Activated naive CD4-positive, alpha-beta T cell treated with anti-CD3 and anti-CD28 coated beads, Interleukin-2, amount 50 U/mL, for 72 hours (primary cell): ENCODE measurements at places on chromosomes 7 and 10.

- DNase-seq = no peak
Measured at GRCh38 chr7:21374134-21374533, 53.7 kb upstream of the SP4 start.

- no peak for DNase-seq
Measured at GRCh38 chr10:112790921-112791320, 159.1 kb upstream of the TCF7L2 start.

GRCh38 chr10:23173214-23174073 lies 18.7 kb upstream of the PTF1A start:
- DNase-seq = no peak

DNA sequence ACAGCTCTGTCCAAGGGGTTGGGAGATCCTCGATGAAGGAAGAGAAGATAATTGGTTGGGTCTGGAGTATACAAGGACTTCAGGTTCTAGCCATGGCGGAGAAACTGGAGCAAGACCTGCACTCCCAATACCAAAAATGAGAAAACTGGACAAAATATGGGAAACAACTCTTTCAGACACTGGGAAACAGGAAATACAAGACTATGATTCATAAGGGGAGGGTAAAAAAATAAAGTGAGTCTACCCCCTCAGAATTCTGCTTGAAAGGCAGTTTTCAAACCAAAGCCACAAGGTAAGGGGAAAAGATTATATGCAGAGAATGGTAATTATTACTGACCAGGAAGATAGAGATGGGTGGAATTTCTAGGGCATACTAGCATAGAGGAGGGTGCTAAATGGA lies 10.2 kb upstream of the SEC61G start:
- no peak for DNase-seq

DNA sequence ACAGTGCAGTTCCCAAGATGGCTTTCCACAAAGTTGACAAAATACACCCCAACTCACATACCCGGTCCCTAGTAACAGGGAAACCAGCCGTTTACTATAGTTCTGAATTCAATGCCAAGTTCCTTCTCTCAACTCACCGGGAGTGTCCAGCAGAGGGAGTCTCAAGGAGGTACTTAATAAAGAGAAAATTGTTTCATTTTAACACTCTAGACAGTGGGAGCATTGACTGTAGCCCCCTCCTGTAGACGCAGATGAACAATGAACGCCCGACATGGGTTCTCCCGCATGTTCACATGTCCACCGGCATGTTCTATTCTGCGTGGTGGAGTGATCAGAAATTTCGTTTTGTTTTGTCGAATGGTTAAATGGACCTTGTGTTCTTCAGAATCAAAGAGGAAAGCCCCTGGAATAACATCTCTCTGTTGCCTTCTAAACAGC lies 1.9 kb downstream of the HIPK2 start:
- peak; percentile 56 for DNase-seq

DNA sequence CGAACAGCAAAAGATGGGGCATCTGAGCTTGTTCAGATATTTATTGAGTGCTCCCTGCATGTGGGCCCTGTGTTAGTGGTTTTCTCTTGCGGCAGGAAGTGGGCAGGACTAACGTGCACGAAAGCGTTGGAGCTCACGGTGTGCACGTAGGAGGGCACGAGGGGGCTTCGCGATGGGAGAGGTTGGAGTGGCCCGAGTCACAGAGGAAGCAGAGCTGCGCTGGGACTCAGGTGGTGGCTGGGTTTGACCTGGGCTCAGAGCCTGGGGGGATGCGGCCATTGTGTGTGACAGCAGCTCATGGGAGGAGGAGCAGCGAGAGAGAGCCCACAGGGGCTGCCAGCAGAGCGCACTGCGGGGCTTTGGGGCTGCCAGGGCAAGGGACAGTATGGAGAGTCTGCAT lies 7.7 kb downstream of the ZSCAN25 start:
- peak; percentile 61 for DNase-seq

DNA sequence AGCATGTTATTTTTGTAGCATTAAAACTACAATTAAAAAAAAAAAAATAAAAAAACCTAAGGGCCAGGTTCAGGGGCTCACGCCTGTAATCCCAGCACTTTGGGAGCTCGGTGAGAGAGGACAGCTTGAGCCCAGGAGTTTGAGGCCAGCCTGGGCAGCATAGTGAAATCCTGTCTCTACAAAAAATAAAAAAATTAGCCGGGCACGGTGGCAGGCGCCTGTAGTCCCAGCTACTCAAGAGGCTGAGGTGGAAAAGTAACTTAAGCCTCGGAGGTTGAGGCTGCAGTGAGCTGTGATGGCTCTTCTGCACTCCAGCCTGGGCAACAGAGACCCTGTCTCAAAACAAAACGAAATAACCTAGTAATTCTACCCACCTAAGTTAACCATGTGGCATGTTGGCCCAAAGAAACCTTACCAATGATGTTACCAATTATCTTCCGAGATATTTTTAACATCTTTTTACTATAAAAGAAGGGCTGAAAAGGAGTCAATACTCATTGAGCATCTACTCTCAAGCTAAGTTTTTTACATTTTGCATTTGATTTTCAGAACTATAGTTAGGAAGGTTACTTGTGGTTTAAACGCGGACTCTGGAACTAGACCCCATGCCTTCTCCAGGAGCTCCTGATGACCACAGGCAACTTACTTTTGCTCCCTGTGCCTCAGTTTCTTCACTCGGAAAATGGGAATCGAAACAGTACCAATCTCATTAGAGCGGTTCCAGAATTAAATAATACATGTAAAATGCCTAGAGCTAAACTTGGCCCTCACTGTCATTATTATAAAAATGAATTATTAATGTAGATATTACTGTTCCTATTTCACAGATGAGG lies 1.4 kb downstream of the ITGB1 start:
- DNase-seq = no peak

DNA sequence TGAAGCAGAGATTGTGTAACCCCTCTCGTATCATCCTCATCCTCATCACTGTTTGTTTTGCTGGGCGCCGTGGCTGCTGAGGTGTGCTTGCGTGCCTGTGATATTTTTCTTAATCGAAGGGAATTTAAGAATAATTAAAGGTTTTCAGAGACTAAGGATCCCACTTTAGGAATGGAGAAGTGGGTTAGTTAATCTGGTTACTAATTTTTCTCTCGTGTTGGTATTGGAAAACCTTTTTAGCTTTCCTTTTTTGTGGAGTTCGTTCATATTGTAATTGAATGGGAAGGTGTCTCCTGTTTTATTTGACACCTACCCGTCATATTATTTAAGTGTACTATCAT lies 1.3 kb downstream of the UBN2 start:
- DNase-seq = no peak

DNA sequence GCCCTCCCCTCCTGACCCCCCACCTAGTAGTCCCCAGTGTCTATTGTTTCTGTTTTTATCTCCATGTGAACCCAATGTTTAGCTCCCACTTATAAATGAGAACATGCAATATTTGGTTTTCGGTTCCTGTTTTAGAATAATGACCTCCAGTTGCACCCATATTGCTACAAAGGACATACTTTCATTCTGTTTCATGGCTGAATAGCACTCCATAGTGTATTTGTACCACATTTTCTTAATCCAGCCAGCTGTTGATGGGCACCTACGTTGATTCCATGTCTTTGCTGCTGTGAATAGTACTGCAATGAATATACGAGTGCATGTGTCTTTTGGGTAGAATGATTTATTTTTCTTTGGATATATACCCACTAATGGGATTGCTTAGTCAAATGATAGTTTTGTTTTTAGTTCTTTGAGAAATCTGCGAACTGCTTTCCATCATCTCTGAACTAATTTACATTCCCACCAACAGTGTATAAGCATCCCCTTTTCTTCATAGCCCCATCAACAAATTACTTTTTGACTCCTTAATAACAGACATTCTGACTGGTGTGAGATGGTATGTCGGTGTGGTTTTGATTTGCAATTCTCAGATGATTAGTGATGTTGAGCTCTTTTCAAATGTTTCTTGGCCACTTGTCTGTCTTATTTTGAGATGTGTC lies 128.4 kb upstream of the PHYHIPL start:
- DNase-seq = no peak

- DNase-seq = no peak
Measured at GRCh38 chr10:97168645-97169044, 17.1 kb downstream of the SLIT1 start.

DNA sequence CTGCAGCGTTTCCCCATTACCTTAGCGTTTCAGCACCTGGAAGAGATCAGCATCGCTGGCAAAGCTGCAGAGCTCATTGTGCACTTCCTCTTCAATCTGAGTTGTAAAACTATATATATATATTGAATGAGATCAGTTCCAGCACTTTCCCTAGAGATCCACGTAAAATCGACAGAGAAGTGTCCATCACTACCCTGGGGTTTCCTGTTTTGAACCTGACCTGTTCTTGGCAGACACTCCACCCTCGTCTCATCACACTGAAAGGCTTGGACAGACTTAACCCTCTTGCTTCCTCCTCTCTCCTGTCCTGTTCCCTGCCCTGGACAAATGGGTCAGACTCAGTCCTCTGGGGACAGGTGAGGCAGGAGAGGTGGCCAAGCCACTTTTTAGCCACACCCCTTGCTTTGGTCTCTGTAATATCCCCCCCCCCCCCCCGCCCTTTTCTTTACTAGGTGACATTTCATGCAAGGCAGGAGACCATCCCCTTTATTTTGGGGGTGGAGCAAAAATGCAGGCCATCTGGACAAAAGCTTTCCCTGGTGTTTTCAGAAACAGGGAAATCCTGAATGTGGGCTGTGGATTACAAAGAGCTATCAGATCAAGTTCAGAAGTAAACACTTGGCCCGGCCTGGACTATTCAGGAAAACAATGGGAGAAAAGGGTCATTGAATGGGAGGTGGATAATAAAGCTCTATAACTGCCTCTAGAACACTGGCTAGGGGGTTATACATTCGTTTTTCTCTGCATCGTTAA lies 83.7 kb upstream of the KDM7A start:
- DNase-seq = no peak

- no peak for DNase-seq
Measured at GRCh38 chr7:99155211-99155610, 11.3 kb upstream of the SMURF1 start.

DNA sequence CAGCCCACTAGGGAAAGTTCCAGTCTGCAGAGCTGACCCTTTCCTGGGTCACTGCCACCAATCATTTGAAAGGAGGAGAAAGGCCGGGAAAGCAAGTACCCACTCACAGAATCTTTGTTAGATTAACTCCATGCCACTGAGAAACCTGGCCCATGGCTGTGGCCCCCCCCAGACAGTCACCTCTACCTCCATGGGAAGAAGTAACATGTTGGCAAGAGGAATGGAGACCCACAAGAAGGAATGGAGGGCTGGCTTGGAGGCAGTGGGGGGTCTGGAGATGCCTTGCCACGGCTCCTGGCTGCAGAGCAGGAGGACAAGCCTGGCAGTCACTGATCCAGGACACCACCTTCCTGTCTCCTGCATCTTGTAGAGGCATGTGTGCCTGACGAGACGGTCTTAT lies 32.9 kb downstream of the CUZD1 start:
- DNase-seq = no peak

GRCh38 chr10:107557916-107558315 lies 393.4 kb upstream of the SORCS1 start:
- no peak for DNase-seq

DNA sequence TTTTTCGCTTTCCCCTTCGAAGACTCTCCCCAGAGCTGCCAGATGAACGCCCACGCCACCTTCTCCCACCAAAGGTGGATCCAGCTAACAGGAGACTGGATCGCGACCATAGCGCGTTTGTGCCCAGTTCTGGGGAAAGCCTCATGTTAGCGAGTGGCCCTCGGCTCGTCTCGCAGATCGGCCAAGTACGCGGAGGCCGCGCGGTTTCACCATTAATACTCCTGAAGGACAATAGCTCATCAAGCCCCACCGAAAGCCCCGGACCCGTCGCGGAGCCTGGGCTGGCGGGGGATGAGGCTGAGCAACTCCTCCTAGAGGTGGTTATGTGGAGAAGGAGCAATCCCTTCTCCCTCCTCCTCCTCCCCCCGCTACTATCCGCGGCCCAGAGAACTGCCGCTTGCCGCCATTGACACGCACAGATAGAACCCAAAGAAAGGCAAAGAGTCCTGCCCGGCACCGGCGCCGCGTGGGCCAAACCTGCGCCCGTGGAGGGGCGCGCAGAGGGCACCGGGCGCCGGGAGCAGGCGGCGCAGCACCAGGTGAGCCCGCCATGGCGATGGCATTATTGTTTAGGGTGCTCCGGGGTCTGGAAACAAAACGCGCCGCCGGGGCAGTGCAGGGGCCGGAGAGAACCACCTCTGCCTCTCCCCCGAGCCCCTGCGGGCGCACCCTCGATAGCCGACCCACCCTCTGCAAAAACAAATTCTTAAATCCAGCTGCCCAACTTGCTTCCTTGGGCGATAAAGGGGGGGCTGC lies at the start of gene MACROH2A2:
TSS of gene MACROH2A2 (plus strand) at position 385 of the 756 bp plus-strand sequence. CDS start 22,813 bp downstream, outside the sequence.
- peak; percentile 38 for DNase-seq

DNA sequence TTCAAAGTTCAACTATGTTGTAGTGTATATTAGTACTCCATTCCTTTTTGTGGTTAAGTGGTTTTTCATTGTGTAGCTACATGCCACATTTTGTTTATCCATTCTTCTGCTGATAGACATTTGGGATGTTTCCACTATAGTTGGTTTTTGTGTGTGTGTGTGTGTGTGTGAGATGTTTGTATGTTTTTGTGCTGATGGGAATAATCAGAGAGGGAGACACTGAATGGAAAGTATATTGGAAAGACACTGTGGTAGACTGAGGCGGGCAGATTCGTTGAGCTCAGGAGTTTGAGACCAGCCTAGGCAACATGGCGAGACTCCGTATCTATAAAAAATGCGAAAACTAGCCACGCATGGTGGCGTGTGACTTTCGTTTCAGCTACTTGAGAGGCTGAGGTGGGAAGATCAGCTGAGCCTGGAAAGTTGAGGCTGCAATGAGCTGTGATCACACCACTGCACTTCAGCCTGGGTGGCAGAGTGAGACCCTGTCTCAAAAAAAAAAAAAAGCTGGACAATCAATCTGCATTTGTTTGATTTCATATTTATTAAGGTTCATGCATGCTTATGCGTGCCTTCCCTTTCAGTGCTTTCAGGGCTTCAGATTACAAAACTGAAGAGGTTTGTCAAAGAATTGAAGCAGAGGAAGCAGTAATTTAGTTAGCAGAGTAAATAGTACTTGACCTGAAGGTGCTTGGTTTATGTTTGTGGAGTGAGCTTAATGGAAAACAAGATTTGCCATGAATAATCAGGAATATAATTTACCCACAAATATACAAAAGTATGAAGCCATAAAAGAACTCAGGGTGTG lies 14.7 kb downstream of the SEC24C start:
- no peak for DNase-seq

DNA sequence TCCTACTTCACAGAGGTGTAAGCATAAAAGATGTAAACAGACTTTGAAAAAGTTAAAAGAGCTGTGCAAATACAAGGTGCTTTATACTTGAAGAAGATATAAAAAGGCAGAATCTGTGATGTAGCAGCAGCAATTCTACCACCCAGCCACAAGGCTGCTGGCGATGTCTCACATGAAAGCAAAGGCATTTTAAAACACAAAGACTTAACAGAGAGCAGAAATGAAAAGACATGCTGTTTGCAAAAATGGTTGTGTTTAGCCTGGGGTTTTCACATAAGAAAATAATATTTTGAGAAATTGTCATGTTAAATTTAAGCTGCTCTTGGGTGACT lies 85.5 kb upstream of the ZNF800 start:
- no peak for DNase-seq

DNA sequence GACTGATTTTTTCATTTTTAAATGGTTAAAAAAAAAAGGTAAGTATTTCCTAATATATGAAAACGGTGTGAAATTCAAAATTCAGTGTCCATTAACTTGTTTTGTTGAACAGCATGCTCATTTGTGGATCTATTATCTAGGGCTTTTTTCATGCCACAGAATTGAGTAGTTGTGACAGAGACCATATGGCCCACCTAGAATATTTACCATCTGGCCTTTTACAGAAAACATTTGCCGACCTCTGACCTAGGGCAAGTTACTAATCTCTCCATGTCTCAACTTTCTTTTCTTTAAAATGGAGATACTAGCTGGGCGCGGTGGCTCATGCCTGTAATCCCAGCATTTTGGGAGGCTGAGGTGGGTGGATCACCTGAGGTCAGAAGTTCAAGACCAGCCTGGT lies 41.3 kb downstream of the GRK5 start:
- no peak for DNase-seq
